GM03348 (cell line): ENCODE measurements at places on chromosomes 1 and 21.
A peak's percentile ranks its signal among the peaks of the same experiment; 100 is the strongest.

DNA sequence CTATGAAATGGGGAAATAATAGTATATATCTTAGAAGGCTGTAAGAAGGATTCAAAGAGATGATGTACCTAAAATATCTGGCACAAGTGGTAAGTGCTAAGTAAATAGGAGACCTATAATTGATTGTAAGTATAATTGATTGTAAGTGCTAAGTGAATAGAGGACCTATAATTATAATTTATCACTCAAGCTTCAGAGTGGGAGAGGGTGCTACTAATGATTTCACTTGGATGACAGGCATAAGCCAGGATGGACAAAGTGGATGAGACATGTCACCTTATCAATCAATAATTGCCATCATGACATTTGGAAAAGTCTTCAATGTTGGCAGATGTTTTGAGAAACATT, 11.2 kb downstream of the RCAN1 start:
- no peak for DNase-seq

DNA sequence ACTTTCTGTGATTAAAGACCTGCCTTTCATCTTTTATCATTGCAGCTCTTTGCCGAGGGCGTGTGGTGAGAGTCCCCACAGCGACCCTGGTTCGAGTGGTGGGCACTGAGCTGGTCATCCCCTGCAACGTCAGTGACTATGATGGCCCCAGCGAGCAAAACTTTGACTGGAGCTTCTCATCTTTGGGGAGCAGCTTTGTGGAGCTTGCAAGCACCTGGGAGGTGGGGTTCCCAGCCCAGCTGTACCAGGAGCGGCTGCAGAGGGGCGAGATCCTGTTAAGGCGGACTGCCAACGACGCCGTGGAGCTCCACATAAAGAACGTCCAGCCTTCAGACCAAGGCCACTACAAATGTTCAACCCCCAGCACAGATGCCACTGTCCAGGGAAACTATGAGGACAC, 32.0 kb downstream of the PTGFRN start:
- DNase-seq: no peak

DNA sequence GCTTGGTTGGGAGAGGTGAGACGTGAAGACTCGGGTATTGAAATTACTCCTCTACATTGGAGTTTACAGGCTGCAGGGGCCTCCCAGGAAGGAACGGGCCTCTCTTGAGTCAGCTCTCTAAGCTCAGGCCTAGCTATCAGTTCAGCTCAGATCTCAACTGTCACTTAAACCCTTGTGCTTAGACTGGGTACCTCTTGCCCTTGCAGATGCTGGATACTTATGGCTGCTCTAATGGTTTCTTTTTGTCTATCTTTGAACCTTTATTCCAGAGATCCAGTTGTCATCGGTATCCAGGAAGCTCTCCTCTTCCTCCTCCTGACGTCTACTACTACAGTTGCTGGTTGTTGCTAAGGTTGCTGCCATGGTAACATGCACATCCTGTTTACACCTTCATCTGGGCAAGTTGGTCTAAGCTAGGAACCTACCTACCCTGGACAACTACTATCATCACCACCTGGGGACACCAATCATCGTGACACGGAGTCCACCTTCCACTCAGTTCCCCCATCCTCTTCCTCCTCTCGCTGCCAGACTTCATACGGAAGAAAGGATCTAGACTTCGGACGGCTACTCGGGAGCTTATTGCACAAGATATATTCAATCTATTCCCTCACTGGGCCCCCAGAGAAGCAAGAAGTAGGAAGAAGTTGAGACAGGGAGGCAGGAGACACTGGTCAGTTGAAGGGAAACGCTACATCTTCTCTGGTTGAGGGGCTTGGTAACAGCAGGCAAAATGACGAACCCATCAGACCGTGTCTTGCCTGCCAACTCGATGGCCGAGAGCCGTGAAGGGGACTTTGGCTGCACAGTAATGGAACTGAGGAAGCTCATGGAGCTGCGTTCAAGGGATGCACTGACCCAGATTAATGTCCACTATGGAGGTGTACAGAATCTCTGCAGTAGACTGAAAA, 56.1 kb downstream of the ATP2B4 start:
- no peak for DNase-seq

- DNase-seq: no peak
Observed at GRCh38 chr1:30089024-30089430, 634.4 kb downstream of the MATN1 start.

DNA sequence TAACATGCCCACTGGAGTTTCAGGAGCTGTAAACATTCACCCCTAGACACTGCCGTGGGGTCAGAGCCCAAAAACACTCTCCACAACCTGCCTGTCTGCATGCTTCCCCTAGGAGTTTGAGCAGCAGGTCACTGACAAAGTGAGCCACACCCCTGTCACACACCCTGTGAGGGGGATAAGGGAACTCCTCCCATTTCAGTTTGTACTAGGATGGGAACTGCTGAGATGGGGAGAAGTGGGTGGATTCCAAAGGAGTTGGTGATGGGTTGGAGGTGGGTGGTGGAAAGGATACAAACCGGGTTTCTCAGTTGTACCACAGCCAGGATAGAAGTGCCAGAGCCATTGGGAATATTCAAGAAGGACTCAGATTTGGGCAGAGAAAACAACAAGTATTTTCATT, 140.2 kb downstream of the MIS18A start:
- DNase-seq: no peak

- no peak for DNase-seq
Observed at GRCh38 chr1:70714149-70714548, 303.1 kb downstream of the CTH start.

DNA sequence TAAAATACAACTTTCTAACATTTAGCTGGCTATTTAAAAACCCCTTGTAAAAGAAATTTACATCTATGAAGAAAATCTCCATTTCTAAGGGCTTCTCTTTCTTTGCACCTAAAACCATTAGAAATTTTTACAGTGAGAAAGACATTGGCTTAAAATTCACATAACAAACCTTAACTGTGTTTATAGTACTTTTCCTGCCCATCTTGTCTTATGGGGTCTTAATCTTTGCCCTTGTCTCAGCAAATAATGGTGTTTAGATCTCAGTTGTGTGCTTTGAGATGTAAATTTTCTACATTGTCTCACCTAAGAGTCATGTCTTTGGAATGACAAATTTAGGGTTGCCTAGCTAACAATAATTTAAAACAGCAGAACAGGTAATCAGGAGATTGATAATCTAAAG, 71.5 kb downstream of the DDAH1 start:
- DNase-seq: no peak

DNA sequence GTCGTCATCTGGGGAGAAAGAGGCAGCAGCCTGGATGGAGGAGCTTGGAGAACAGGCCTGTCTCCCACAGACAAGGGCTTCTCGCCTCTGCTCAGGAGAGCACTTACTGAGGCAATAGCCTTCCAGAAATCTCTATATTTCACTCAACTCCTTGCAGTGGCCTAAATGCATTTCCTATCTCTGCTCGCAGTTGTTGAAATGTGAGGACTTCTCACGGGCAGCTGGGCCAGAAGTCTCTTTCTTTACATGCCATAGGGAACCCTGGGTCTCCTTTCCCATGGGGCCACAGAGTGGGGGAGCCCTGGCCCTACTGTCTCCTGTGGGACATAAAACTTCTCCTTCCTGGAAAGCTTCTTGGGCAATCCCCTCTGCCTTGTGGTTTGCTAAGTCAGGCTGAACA, 43.5 kb upstream of the KIF21B start:
- DNase-seq: no peak

DNA sequence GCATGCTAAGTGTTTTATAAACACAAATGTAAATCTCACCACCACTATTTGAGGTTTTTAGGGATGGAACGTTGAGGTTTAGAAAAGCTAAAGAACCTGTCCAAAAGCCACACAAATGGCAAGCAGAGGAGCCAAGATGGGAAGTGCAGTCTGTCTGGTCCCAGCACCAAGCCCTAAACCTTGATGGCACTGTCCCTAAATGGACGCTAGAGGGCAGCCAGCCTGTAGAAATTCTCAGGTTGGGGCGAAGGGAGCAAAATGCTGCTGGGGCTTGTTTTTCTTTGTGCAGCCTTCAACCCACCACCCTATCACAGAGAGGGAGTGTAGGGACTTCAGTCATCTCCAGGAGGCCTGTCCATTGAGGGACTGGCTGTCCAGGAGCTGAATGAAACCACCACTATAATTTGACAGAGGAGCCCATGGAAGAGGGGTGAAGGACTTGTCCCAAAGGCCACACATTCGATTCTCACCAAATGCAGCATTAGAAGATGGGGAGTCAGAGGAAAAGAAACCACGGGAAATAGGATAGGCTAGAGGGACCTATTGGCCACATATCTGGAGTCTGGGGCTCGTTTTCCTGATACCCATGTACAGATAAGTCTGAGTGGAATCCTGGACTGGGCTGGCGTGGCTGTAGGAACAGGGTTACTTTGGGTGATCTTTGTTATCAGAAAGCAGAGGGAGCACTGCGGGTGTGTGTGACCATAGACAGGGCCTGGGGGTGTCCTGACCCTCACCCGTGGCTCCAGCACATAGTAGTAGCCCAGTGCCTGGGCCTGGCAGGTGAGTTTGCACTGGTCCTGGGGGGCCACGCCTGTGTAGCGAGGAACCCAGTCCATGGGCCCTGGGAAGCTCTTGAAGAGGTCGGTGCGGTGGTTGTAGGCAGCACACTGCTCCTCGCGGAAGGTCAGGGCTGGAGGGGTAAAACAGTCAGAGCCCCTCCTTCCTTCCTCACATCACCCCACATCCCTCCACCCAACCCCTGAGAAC, 6.1 kb downstream of the ADAMTS4 start:
- peak; percentile 84 for DNase-seq

GRCh38 chr1:39132505-39133339, 71.8 kb upstream of the MACF1 start:
- DNase-seq: no peak

DNA sequence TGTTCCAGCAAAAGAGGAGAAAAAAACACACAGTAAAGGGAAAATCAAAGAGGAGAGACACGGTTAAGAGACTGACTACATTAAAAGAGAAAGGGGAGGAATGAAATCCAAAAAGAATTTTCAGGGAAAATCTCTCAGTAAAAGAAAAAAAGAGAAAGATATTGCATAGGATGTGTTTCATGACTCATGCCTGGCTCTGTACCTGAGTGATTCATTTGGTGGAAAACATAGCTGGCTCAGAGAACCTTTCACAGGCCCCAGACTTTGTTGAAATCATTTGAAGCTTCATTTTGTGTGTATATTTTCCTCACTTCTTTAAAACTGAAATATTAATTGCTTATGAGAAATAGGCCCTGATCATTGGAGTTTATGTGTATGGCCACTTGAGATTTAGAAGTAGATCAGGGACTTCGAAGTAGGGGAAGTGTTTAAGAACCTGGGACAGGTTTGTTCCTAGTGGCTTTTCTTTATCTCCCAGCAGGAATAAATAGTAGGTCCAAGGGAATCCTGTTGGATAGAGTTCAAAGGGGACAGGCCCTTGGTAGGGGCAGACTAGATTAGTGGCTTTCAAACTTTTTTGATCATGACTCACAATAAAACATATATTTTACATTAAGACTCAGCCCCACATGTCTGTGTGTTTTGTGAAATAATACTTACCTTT, 239.1 kb upstream of the SGIP1 start:
- DNase-seq: peak; percentile 51

DNA sequence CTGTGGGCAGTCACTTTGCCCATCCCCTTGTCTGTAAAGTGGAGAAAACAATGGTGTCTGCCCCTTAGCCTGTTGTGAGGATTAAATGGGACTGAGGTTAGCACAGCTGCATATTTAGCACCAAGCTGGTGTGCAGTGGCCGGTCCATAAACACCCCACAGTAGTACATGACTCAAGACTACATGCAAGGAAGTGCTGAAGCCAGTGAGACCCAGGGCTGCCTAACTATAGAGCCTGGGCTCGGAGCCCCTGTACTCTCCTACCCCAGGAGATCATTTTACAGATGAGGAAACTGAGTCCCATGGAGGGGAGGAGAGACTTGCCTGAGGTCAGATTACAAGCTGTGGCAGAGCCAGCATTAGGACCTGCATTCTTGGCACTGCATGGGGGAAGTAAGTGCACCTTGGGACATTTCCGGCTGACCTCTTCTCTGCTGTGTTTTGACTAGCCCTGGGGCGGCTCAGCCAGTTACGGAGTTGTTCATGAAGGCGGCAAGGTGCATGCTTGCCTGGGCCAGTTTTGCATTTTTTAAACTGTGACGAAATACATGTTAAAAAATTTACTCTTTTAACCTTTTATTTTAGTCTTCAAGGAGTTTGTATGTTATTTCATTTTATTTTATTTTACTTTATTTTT, 3.2 kb downstream of the SERINC2 start:
- DNase-seq: no peak

- DNase-seq: no peak
Observed at GRCh38 chr1:224804220-224804619, 125.3 kb upstream of the DNAH14 start.

- DNase-seq: no peak
Observed at GRCh38 chr1:225534135-225534534, 106.3 kb upstream of the LBR start.

DNA sequence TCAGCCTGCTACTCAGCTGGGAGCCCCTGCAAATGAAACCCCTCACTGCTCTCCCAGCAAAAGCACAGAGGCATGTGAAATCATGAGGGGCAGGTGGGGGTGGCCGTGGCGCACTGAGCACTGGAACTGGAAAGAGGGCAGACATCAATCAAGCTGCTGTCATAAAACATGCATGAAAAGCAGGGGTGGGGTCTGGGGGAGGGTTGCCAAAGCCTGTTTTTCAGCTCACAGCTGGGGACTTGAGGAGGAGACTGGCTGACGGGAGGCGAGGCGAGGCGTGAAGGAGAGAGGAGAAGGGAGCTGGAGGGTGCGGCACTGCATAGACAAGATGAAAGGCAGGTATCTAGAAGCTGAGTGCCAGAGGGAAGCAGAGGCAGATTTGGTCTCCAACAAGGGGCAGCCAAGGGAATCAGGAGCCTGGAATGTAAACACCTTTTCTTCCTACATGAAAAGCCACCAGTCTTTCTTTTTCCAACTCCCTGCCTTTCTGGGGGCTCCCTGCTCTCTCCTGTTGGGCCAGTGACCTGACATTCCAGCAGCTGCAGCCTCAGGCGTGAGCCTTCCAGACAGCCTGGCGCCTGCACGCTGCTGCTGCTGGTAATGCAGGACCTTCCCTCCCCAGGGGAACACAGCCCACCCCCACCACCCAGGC, 87.0 kb downstream of the NMNAT2 start:
- DNase-seq: no peak

DNA sequence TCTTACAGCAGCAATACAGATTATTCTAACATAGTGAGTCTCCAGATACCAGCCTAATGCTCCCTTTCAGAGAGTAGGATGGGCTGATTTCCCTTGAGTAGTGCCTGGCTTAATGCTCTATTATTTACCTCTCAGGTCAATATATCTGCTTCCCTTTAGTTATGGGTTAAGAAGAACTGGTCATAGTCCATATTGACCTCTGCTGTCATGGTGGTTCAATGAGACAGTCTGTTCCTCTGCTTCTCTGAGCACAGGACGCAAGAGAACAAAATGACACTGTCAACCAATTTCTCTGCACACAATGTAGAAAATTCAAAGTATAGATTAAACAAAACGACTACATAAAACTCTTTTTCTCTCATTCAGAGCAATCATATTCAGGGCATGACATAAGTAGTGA, 2.9 kb downstream of the MRAP start:
- DNase-seq: no peak

DNA sequence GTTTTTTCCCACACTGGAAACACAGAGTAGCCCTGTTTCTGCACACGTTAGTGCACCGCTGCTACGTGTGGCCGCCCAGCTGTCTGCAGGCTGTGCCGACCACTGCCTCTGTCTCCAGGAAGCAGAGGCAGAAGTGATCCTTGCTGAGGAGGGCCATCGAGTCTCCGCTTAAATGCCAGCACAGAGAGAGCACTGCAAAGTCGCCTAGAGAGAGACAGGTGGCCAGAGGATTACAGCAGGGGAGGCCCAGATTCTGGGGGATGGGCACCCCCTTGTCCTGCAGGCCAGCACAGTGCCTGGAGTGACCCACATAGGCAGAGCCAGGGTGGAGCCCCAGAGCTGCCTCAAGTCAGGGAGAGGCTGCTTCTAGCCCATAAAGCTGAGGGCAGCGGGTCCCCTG, 6.1 kb downstream of the TPRG1L start:
- no peak for DNase-seq
